Activated T-helper 1 cell treated with anti-CD3 and anti-CD28 coated beads, Interleukin-2, amount 50 U/mL, for 16 hours (primary cell): ENCODE measurements at places on chromosomes 4 and X.
A peak's percentile ranks its signal among the peaks of the same experiment; 100 is the strongest.

- DNase-seq, result no peak
Observed at GRCh38 chr4:100742045-100742444, 224.2 kb upstream of the EMCN start.

GRCh38 chr4:74891037-74891436 lies 41.9 kb upstream of the PARM1 start:
- DNase-seq, result no peak

GRCh38 chrX:16610121-16610621 lies 39.8 kb upstream of the S100G start:
- no peak for DNase-seq

DNA sequence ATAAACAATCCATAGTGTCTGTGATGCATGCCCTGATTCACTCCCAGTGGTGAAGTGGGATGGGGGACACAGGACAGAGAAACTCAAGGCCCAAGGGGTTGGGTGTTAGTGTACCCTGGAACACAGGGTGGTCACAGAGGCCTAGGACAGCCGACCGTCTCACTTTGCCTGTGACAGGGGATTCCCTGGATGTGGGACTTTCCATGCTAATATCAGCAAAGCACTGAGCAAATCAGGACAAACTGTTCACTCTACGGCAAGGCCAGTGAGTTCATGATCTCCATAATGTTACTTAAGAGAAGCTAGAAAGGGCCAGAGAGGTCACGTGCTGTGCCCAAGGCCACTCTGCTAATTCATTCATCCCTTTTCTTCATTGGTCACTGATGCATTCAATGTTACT lies 158.7 kb upstream of the RBPJ start:
- no peak for DNase-seq

- no peak for DNase-seq
Observed at GRCh38 chrX:67346667-67347066, 197.2 kb upstream of the AR start.

DNA sequence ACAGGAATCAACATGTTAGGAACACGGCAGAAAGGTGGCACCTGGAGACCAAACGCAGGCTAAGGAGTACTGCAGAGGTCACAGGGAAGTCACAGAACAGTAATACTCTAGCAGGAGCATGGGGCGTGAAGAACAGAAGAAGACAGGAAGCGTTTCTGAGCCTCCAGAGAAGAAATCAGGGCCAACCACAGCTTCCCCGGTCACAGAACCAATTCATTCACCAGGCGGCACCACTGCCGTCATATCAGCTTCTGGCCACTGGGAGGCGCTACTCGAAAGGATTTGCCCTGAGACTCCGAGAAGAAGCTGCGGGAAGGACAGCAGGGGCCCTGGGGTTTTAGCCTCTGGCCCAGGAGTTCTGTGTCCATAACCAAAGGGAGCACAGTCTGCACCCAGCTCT lies 78.0 kb upstream of the DRD5 start:
- DNase-seq, result peak; percentile 33

DNA sequence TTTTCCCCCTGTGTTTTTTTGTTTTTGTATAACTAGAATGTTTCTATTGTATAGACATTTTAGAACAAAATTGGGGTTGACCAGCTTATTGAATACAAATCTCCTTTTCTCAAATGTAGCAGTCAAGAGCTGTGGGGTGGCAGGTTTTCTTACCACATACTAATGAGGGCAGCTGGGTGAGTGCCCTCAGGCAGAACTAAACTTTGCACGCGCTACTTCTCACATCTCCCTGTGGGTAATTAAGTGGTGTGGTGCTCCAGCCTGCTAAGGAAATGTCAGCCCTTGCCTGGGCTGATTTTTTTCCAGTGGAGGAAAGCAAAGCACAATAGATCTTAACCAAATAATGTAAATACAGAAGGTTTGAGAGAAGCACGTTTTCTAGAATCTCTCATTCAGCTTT lies 717.6 kb upstream of the TENM3 start:
- DNase-seq, result no peak

GRCh38 chr4:119652998-119653397 lies 24.4 kb upstream of the PDE5A start:
- DNase-seq, result no peak

- no peak for DNase-seq
Observed at GRCh38 chr4:71635139-71635748, 148.6 kb downstream of the GC start.

DNA sequence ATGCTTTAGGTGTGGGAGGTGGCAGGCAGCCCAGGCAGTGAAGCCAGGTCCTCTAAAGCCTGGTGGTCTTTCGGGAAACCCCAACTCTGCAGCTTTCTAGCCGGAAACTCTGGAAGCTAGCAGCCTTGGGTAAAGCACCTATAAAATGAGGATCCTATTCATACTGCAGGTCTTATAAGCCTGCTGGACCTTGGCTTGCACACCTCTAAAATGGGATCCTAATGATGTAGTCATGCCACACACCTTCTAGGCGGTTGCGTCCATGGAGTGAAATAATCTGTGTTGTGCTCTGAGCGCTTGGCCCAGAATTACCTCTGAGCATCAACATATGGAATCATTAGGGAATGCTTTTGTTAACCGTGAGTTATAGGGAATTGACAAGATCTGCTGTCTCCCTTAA lies 36.0 kb upstream of the STS start:
- no peak for DNase-seq

- no peak for DNase-seq
Observed at GRCh38 chr4:14636563-14636962, 365.7 kb upstream of the CPEB2 start.

DNA sequence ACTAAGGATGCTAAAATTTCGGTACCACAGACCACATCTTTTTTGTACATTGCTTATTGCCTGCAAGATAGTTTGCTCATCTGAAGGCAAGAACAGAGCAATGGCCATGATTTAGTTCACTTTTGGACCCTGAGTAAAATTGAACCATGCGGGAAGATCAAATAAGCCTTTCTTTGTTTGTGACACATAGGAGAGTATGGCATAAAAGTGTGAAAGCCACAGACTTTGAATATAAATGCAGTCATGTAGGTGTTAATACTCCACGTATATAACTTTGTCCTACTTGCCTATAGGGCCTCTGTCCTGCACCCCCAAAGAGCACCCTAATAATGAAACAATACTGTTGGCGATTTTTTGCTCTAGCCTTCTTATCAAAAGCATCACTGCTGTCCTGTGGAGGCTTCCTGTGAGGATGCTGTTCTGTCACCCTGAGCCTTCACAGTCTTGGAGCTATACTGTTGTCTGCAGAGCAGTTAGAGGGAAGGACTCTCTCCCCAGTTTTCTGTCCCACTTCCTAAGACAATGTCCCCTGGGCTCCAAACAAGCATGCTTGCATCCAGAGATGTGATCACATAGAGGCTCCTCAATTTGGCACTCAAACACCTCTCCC lies 10.2 kb upstream of the CXCL13 start:
- DNase-seq, result no peak
